ENCODE measurements at places on chromosomes 12 and 14.

DNA sequence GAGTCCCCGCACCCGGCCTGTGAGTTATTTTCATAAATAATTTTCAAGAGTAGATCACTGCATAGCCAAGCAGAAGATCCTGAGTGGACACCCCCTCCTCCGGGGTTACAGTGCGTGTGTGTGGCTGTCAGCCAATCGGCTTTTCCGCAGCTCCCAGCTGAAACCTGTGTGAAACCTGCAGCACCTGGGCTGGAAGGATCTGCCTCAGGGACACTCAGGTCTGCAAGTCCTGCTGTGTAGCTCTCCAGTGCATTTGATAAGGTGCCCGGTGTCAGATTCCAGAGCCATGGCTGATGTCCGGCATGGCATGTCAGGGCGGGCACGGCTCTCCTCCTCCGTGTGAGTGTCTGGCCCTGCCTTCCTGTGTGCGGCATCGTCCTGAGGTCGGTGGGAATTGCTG is 124.8 kb downstream of the GLT1D1 start:
- DNase-seq, result peak; percentile 83

DNA sequence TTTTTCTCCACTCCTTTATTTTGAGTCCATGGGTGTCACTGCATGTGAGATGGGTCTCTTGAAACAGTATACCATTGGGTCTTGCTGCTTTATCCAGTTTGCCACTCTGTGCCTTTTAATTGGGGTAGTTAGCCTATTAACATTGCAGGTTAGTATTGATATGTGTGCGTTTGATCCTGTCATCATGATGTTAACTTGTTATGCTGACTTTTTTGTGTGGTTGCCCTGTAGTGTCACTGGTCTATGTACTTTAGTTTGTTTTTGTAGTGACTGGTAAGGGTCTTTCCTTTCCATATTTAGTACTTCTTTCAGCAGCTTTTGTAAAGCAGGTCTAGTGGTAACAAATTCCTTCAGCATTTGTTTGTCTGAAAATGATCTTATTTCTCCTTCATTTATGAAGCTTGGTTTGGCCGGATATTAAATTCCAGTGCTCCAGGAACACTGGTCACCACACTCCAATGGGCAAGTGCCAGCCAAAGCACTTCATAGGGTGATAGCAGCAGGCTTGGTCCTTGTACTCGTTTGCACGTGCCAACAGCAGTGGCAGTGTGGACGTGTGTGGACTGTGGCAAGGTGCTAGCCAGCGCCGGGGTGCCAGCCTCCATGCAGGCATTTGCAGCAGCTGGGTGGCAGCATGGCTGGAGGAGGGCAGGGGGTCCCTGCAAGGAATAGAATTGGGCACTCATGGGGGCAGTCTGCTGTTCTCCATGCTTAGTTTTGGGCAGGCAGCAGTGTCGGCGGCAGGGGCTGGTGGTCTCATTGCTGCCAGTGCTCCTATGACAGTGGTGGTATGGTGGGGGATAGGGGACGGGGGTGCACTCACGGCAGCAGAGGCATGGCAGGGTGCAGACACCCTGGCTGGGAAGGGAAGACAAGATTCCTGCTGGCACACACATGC is 53.5 kb downstream of the FRS2 start:
- DNase-seq, result no peak

DNA sequence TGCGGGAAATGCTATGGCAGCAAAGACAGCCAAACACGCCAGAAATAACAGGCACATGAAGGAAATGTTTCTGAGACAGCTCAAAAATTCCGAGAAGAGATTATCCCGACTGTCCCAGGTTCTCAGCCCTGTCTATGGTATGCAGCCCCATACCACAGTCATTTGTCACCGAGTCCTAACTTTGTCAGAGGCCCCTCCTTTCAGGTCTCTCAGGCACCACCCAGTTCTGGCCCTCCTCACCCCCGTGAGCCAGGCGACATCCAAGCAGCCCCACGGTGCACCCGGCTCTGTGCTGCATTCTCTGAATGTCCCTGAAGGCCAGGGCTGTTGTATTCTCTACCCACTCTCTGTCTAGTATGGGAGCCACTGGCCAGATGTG is 24.0 kb downstream of the SSH1 start:
- DNase-seq, result no peak

- peak; percentile 71 for DNase-seq
These were observed 386.8 kb downstream of the BCAT1 start for GRCh38 chr12:24561882-24562770.

- DNase-seq, result no peak
These were observed 335.2 kb downstream of the SOX5 start for GRCh38 chr12:23614280-23614679.

- no peak for DNase-seq
These were observed 7.9 kb downstream of the EIF2B2 start for GRCh38 chr14:75010472-75011093.

- DNase-seq, result no peak
These were observed 56.2 kb downstream of the PHETA1 start for GRCh38 chr12:111312708-111313107.

- DNase-seq, result no peak
These were observed 35.8 kb downstream of the NIN start for GRCh38 chr14:50795142-50795541.

DNA sequence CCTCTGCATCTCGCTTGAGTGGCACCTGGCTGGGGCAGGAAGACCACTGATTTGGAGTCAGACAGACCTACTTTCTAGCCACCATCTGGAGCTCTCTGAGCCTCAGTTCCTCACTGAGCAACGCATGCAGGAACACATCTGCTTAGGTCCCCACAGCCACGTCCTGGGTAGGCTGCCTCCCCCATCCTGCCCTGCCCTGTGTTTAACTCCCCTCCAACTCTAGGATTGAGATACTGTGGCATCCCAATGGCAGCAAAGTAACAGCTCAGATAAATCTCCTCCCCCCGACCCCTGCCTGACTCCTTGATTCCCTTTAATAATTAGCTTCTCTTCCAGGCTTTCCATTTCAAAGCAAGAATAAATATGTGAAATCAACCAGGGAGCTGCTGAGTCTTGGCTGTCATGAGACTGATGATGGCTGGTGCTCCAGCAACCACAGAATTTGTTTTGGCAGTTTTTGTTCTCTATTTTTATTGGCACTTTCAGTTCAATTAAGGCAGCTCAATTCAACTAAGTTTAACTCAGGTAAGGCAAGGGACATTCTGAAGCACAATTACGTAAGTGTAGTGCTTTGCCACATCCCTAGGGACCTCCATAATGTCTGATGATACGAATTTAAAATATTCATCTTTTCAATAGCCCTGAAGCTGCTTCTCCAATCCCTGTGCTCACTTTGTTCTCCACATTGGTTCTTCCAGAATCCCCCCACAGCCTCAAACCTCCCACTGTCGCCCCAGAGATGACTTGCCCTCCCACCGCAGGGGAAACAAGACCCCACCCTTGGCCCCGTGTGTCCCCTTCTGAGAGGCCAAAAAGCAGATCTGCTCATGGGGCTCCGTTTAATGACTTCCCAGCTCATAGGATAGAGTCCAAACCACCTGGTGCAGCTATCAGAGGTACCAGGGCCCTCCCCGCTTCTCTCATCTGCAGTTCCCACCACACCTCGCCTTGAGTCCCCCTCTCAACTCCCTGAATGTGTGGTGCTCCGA is 58.2 kb downstream of the ESR2 start:
- DNase-seq, result no peak

- no peak for DNase-seq
These were observed 105.1 kb upstream of the AMIGO2 start for GRCh38 chr12:47184813-47185212.

GRCh38 chr12:79710707-79711483 is 20.1 kb upstream of the PAWR start:
- DNase-seq, result no peak

DNA sequence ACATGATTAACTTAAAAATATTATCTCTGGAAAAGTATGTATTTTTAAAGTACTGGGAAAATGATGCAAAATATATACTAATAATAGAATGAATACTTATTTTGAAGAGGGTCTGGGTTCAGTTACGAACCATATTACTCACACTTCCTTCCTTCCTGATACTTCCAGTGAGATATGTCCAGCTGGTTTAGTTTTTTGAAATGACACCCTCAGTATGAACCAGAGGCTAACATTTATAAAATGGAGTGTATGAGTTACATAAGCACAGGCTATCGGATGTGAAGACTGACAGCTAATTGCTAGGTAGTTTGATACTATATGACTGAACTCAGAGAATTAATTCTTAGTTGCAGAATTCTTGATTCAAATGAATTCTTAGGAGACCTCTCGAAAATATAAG is 122.9 kb downstream of the OTOGL start:
- DNase-seq, result no peak

GRCh38 chr12:124399622-124400021 is 104.7 kb downstream of the RFLNA start:
- DNase-seq, result no peak

GRCh38 chr14:42633504-42634095 is 1026.9 kb downstream of the LRFN5 start:
- DNase-seq, result no peak

DNA sequence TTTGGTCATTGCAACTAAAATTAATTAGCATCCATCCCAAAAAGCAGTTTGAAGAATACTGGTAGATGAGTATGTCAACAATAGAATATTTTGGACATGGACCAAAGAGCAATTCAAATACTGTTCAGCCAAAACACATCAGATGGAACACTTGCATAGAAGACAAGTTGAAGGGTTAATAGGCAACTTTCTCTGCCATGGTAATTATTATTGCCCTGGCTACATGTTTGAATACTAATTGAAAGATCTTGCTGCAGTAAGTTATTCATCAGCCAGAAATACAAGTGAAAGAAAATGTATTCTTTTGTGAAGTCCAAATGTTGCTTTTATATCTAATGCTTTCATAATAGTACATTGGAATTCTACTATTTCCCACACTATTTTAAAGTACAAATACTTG is 10.1 kb downstream of the ANO6 start:
- DNase-seq, result no peak

DNA sequence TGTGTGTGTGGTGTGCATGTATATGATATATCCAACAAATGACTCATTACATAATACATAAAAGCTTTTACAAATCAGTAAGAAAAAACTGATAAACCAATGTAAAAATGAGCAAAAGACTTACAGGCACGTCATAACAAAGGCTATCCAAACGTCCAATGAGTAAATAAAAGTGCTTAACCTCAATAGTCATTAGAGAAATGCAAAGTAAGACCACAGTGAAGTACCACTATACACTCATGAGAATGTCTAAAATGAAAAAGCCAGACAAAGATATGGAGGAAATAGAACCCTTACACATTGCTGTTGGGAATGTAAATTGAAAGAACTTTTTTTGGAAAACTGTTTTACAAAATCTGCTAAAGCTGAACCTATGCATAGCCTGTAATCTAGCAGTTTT is 7.8 kb downstream of the ABCD2 start:
- DNase-seq, result no peak

DNA sequence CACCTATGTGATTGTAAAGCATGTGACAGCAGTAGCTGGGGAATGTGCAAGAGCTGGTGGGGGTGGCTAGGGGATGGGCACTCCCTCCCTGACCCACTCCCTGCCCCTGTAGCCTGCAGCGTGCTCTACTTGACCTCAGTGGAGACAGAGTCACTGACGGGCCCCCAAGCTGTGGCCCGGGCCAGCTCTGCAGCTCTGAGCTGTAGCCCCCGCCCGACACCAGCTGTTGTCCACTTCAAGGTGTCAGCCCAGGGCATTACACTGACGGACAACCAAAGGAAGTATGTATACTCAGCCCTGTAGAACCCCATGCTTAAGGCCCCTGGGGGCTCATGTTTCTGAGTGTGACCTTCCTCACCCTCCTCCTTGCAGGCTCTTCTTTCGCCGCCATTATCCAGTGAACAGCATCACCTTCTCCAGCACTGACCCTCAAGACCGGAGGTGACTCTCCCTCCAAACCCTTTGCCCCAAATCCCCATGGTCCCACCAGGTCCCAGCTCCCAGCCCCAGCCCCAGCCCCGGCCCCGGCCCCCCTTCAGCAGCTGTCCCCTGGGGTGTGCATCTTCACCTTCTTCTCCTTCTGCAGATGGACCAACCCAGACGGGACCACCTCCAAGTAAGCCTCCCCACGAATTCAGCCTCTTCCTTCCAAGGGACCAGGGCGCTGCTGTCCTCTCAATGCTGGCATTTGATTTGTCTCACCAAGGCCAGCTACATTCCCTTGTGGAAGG is 13.3 kb downstream of the TNS2 start:
- DNase-seq, result no peak

GRCh38 chr14:89129570-89129969 is 287.5 kb downstream of the FOXN3 start:
- no peak for DNase-seq

DNA sequence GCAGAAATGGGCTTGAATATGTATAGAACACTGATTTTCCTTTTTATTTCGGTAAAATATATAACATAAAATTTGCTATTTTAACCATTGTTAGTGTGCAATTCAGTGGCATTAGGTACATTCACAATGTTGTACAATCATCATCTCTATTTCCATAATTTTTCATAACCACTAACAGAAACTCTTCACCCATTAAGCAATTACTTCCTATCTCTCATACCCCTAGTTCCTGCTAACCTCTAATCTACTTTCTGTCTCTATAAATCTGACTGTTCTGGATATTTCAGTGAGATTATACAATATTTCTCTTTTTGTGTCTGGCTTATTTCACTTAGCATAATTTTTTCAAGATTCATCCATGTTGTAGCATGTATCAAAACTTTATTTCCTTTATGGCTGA is 8.9 kb upstream of the RNF212B start:
- DNase-seq, result no peak

DNA sequence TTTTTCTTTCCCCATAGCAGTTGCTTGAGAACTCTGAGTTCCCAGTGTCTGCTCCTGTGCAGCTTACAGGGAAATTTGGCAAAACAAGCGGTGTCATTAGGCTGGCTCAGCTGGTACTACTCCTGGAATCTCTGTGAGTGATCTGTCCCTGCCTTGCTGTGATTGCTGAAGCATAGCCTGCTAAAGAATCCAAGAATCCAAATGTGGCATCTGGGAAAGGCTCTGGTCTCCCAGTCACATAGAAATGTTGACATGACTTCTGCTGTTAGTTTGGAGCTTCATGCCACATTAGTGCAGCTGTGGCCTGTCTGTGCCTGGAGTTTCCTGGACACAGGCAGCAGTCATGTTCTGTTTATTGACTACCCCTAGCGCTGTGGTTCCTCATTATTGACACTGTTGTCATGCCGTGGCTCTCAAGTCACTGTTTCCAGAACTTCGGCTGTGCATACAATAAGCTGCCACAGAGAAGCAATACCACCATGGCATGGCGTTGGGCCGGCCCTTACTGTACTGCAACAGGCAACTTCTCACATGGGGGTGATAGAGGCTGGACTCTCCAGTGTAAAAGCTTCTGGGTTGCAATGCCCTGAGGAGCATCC is 166.8 kb downstream of the MYRFL start:
- peak; percentile 33 for DNase-seq

GRCh38 chr14:75805646-75806045 is 144.6 kb downstream of the TTLL5 start:
- no peak for DNase-seq

- DNase-seq, result peak; percentile 72
These were observed 8.8 kb upstream of the GNPTAB start for GRCh38 chr12:101839324-101840283.

DNA sequence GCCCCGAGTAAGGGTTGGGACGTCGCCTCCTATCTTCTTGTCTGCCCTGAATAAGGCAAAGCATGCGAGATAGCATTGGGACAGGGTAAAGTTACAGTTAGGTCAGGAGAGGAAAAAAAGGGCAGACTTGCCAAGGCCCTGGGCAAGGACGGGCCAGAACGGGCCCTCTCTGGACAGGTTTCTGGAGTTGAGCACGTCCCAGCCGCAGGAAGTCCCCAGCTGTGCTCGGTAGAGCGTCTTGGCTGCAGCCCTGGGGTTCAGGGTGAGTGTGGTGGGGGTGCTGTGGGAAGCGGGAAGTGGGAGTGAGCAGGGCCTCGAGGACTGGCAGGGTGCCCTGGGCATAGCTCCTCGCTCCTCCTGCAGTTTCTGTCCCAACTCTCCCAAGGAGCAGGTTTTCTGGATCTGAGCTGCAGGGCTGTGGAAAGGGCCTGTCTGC is 5.4 kb downstream of the RPS6KL1 start:
- DNase-seq, result no peak
